Aortic smooth muscle cell (primary cell): ENCODE measurements at places on chromosomes 2 and 18. TPM values are rescaled to one million over a fixed set of nuclear protein-coding genes. Genes with fewer than 3 reads are reported as not detected.

CAPN14 gene
- 0.12 and 0.26 TPM in 2 replicates for total RNA-seq

MSTN gene
- total RNA-seq: under 0.01 and 0.12 TPM in 2 replicates

C2orf92 gene
- 1.6 and 2.1 TPM in 2 replicates for total RNA-seq

COL5A2 gene
- total RNA-seq: 313 and 403 TPM in 2 replicates

CHRNG gene
- not detected in 2 replicates for total RNA-seq

PPP1R1C gene
- total RNA-seq: 0.26 and 0.56 TPM in 2 replicates

LIPG gene
- total RNA-seq: 0.40 and 2.4 TPM in 2 replicates

MAPK4 gene
- total RNA-seq: under 0.01 TPM in 2 replicates

DPYSL5 gene
- total RNA-seq: not detected in 2 replicates

ARHGAP15 gene
- 0.31 TPM in 1 of 2 replicates, not detected in the other for total RNA-seq

KLHL30 gene
- 1.6 and 6.3 TPM in 2 replicates for total RNA-seq

MERTK gene
- total RNA-seq: 4.9 and 5.4 TPM in 2 replicates

OTOS gene
- not detected in 2 replicates for total RNA-seq

KIF5C gene
- 0.06 and 0.13 TPM in 2 replicates for total RNA-seq

RAPGEF4 gene
- total RNA-seq: 0.66 and 2.2 TPM in 2 replicates

HS1BP3 gene
- 23.9 and 29.9 TPM in 2 replicates for total RNA-seq

SCN7A gene
- total RNA-seq: not detected in 2 replicates

SCN9A gene
- 0.40 and 0.56 TPM in 2 replicates for total RNA-seq

APOB gene
- under 0.01 TPM in 2 replicates for total RNA-seq

AMER3 gene
- not detected in 2 replicates for total RNA-seq

VIL1 gene
- total RNA-seq: not detected in 2 replicates

ANKRD62 gene
- under 0.01 TPM in 1 of 2 replicates, not detected in the other for total RNA-seq

TMEM37 gene
- total RNA-seq: 0.13 TPM in 1 of 2 replicates, not detected in the other

RPRM gene
- total RNA-seq: not detected in 2 replicates
